ENCODE measurements at places on chromosomes 3 and 15. TPM values are rescaled to one million over a fixed set of nuclear protein-coding genes. Genes with fewer than 3 reads are reported as not detected.

GRCh38 chr3:118628704-118629341, 405.8 kb downstream of the IGSF11 start:
- H3K4me1 ChIP-seq = no peaks in the 10 kb centered on the region
- no peak overlapping the region for H3K4me3 ChIP-seq
- H3K27ac ChIP-seq = no peak overlapping the region
- peak; percentile 29 for DNase-seq
- H3K27me3 ChIP-seq = peaks cover 3% of the 10 kb centered on the region

DNA sequence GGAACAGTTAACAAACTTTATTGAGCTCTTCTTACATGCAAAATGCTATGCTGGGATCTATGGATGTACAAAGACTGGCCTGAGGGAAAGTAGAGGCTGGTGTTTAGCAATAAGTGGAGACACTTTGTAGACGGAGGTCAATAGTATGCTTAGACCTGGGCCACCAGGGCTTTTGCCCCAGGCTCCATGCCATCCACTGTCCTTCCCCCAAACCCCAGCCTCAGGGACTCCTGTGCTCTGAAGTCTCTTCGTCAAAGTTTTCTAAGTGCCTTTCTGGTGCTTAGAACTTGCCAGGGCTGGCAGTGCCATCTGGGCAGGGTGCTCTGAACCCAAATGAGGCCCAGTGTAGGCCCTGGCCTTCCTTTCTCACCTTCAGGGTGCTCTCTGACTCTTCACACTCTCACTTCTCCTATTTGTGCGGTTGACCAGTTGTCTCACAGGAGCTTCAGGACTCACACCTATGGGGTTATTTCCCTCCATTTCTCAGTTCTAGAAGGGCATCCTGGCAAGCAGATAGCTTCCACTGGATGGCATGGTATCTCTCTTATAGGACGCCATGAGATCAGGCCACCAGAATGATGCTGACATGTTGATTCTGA, 21.8 kb upstream of the KCNAB1 start:
- no peak for DNase-seq
- no peak overlapping the region for H3K4me3 ChIP-seq
- H3K27me3 ChIP-seq = peaks cover 14% of the 10 kb centered on the region
- no peaks in the 10 kb centered on the region for H3K4me1 ChIP-seq
- no peaks in the 10 kb centered on the region for H3K36me3 ChIP-seq

- H3K27ac ChIP-seq = no peak overlapping the region
- H3K4me1 ChIP-seq = peaks cover 11% of the 10 kb centered on the region
- no peak for DNase-seq
- no peaks in the 10 kb centered on the region for H3K27me3 ChIP-seq
- peaks cover 2% of the 10 kb centered on the region for H3K36me3 ChIP-seq
Observed at GRCh38 chr3:123609063-123609462, 24.2 kb upstream of the HACD2 start.

DNA sequence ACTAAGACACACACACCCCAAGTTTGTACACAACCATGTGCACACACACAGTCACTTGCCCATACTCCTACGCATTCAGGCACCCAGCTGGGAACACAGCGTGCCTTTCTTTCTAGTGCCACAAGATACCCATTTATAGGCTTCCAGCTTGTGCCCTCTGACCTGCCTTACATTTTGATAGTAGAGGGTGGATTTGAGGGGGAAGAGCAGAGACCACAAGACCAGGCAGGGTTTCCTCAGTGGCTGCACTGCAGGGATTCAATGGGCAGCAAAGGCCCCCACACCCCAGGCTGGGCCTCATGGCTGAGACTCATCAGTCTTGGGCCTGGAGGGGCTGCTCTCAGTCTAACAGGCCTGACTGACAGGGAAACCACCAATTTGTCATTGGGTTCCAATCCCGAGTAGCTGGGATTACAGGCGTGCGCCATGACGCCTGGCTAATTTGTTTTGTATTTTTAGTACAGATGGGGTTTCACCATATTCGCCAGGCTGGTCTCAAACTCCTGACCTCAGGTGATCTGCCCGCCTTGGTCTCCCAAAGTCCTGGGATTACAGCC, 18.8 kb upstream of the ANKDD1A start:
- peaks cover 71% of the 10 kb centered on the region for H3K4me1 ChIP-seq
- no peaks in the 10 kb centered on the region for H3K27me3 ChIP-seq
- no peak for DNase-seq
- H3K4me3 ChIP-seq = peak overlapping the region; percentile 78
- no peaks in the 10 kb centered on the region for H3K36me3 ChIP-seq
- peak overlapping the region; percentile 99 for H3K27ac ChIP-seq

- DNase-seq = no peak
- no peaks in the 10 kb centered on the region for H3K4me1 ChIP-seq
- H3K27me3 ChIP-seq = peaks cover 13% of the 10 kb centered on the region
- no peak overlapping the region for H3K4me3 ChIP-seq
- no peaks in the 10 kb centered on the region for H3K36me3 ChIP-seq
Observed at GRCh38 chr3:43647331-43648166, 25.7 kb upstream of the ANO10 start.

- H3K4me1 ChIP-seq = peaks cover 29% of the 10 kb centered on the region
- H3K27ac ChIP-seq = peak overlapping the region; percentile 31
- H3K36me3 ChIP-seq = peaks cover 10% of the 10 kb centered on the region
- DNase-seq = no peak
- no peak overlapping the region for H3K4me3 ChIP-seq
- no peaks in the 10 kb centered on the region for H3K27me3 ChIP-seq
Observed at GRCh38 chr3:195893044-195893395, 15.3 kb downstream of the TNK2 start.

GRCh38 chr15:80906159-80906766, 83.4 kb downstream of the MESD start:
- H3K27me3 ChIP-seq = no peaks in the 10 kb centered on the region
- no peak overlapping the region for H3K27ac ChIP-seq
- H3K4me1 ChIP-seq = no peaks in the 10 kb centered on the region
- no peak for DNase-seq

GRCh38 chr3:189071446-189071845, 100.3 kb upstream of the TPRG1 start:
- peaks cover 12% of the 10 kb centered on the region for H3K27me3 ChIP-seq
- peaks cover 2% of the 10 kb centered on the region for H3K4me1 ChIP-seq
- no peak for DNase-seq
- H3K27ac ChIP-seq = no peak overlapping the region
- no peak overlapping the region for H3K4me3 ChIP-seq

GRCh38 chr3:4338751-4339150, 35.6 kb downstream of the SETMAR start:
- peaks cover 6% of the 10 kb centered on the region for H3K4me1 ChIP-seq
- H3K27me3 ChIP-seq = peaks cover 2% of the 10 kb centered on the region
- H3K27ac ChIP-seq = no peak overlapping the region
- H3K4me3 ChIP-seq = no peak overlapping the region

GRCh38 chr3:128922804-128923459, 43.5 kb downstream of the ACAD9 start:
- H3K27me3 ChIP-seq = no peaks in the 10 kb centered on the region
- peak; percentile 63 for DNase-seq
- H3K4me1 ChIP-seq = peaks cover 34% of the 10 kb centered on the region
- H3K36me3 ChIP-seq = peaks cover 41% of the 10 kb centered on the region
- H3K27ac ChIP-seq = peak overlapping the region; percentile 85
- H3K4me3 ChIP-seq = peak overlapping the region; percentile 59

DNA sequence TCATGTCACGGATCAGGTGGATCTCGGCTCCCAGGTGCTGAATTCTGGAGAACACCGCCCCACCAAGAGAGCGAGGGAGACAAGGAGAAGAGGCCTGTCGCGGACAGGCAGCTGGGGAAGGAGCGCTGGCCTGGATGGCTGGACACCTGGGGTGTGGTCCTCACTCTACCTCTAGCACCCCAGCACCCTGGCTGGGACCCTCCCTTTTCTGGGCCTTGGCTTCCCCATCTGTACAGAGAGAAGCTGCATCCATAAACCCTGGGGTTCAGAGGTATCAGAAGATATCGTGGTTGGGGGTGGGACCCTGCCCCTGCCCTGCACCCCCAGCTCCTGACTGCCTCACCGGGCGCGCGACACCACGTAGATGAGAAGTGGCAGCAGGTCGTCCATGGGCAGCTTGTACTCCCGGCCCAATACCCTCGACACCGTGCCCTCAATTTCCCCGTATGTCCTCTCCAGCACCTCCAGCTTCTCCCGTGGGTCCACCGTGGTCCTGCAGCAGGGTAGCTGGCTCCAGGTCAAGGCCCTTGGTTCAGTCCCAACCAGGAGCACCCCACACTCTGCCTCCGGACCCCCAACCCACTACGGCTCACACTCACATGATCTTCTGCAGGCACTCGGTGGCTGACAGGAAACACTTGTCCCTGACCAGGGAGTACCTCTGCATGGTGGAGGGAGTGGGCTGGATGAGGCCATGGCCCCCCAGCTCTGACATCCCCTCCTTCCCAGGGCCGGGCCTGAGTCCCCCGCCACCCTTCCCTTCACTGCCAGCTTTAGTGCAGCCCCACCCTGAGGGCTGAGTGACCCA, 21.7 kb downstream of the ALS2CL start:
- no peak overlapping the region for H3K4me3 ChIP-seq
- no peaks in the 10 kb centered on the region for H3K36me3 ChIP-seq
- no peaks in the 10 kb centered on the region for H3K27me3 ChIP-seq
- H3K27ac ChIP-seq = no peak overlapping the region
- no peaks in the 10 kb centered on the region for H3K4me1 ChIP-seq

- peaks cover 38% of the 10 kb centered on the region for H3K27me3 ChIP-seq
- H3K4me1 ChIP-seq = peaks cover 40% of the 10 kb centered on the region
- H3K4me3 ChIP-seq = no peak overlapping the region
- H3K27ac ChIP-seq = no peak overlapping the region
- DNase-seq = no peak
Observed at GRCh38 chr3:184559336-184559735, 2.2 kb upstream of the EPHB3 start.

DNA sequence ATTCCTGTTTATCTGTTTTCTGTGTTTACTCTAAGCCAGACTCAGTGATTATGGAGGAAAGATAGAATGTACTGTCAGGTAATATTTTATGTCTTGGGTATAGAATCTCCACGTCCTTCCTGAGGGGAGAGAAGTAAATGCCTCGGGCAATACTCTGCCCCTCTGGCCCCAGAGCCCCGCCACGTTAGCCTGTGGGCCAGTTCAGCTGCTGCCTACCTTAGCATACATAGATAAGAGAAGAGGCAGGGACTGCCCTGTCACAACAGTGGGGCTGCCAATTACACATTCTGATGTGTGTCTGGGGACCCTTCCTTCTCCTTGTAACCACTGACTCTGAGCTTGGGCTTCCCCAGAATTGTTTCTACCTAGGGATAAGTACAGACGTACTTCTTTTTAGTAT, 347.7 kb upstream of the ATP11B start:
- H3K27ac ChIP-seq = no peak overlapping the region
- H3K4me1 ChIP-seq = no peaks in the 10 kb centered on the region
- H3K36me3 ChIP-seq = no peaks in the 10 kb centered on the region
- no peak overlapping the region for H3K4me3 ChIP-seq
- H3K27me3 ChIP-seq = no peaks in the 10 kb centered on the region

- H3K4me3 ChIP-seq = no peak overlapping the region
- peaks cover 24% of the 10 kb centered on the region for H3K36me3 ChIP-seq
- DNase-seq = peak; percentile 76
- peaks cover 34% of the 10 kb centered on the region for H3K27me3 ChIP-seq
Observed at GRCh38 chr15:70512772-70513362, 250.5 kb downstream of the UACA start.

DNA sequence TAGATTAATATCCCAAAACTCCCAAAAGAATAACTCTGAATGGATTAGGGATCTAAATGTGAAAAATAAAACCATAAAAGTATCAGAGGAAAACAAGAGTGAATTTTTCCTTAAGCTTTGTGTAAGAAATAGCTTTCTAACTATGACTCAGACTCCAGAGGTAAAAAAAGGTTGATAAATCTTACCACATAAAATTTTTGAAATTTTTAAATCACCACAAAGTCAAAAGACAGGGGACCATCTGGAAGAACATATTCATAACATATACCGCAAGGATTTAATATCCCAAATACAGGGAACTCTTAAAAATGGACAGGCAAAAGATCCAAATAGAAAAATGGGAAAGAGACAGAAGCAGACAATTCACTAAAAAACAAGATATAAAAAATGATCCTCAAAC, 145.0 kb downstream of the ARNT2 start:
- no peak for DNase-seq
- no peaks in the 10 kb centered on the region for H3K36me3 ChIP-seq
- no peaks in the 10 kb centered on the region for H3K4me1 ChIP-seq
- no peak overlapping the region for H3K4me3 ChIP-seq
- no peak overlapping the region for H3K27ac ChIP-seq
- H3K27me3 ChIP-seq = peaks cover 24% of the 10 kb centered on the region

- H3K4me3 ChIP-seq = no peak overlapping the region
- no peaks in the 10 kb centered on the region for H3K36me3 ChIP-seq
- peaks cover 4% of the 10 kb centered on the region for H3K27me3 ChIP-seq
- no peaks in the 10 kb centered on the region for H3K4me1 ChIP-seq
Observed at GRCh38 chr15:25950014-25950413, 86.9 kb upstream of the ATP10A start.

DNA sequence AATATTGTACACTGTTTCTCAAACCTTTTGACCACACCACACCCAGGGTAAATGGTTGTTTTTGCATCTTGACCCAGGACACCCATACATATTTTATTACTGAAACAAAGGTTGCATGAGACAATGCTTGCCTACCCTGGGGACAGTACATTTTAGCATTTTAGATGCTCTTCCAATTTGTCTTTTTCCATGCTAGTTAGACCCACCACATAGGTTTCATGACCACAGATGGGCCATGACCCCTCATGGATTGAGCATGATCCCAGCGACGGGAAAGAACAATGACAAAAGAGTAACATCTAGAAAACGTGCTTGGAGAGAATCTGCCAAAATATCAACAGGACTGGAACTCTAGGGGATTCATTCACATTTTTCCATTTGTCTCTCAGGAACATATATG, 161.0 kb upstream of the PFN2 start:
- H3K4me3 ChIP-seq = no peak overlapping the region
- no peaks in the 10 kb centered on the region for H3K4me1 ChIP-seq
- H3K27ac ChIP-seq = no peak overlapping the region
- no peak for DNase-seq
- H3K27me3 ChIP-seq = peaks cover 5% of the 10 kb centered on the region

The PLSCR2 gene
- total RNA-seq = 0.35 TPM

The ARIH1 gene
- total RNA-seq = 127 TPM

The KLF13 gene
- total RNA-seq = 264 TPM

The TMCO5A gene
- total RNA-seq = not detected

The UROC1 gene
- total RNA-seq = not detected

The STRIT1 gene
- total RNA-seq = not detected

The NMNAT3 gene
- total RNA-seq = 1.1 TPM

The DLL4 gene
- not detected for total RNA-seq

The ALDH1A3 gene
- total RNA-seq = not detected

The TICRR gene
- 28.8 TPM for total RNA-seq

The PTPRG gene
- not detected for total RNA-seq

The WWTR1 gene
- total RNA-seq = 0.27 TPM

The CLRN1 gene
- total RNA-seq = not detected

Data from activated CD4-positive, alpha-beta T cell treated with anti-CD3 and anti-CD28 coated beads, Interleukin-2, amount 10 ng/mL, durations not matched to agents 7 days and 5 days (primary cell).